Gastrocnemius medialis (tissue), 4 donors: ENCODE measurements at places on chromosomes 1 and 21. TPM values are rescaled to one million over a fixed set of nuclear protein-coding genes. Genes with fewer than 3 reads are reported as not detected.

FAM131C gene
- total RNA-seq = not detected

DNA sequence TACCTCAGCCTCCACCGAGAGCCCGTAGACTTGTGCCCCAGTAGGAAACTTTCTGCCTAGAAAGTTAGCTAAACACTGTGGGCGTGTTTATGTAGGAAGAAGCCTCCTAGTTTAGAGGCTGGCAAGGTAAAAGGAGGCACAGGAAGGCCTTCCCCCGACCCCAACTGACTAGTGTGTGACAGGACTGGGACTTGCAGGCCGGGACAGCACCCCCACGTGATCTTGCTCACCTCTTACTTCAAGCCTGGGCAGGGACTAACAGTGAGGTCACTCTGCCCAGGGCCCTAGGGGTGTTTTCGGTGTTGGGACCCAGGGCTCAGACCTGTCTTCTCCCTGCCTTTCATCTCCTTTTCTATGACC lies 392 bp upstream of the TAGLN2 start:
- peaks cover 19% of the 10 kb centered on the region for H3K27me3 ChIP-seq
- DNase-seq = no peak
- peaks cover 11% of the 10 kb centered on the region for H3K4me1 ChIP-seq
- H3K27ac ChIP-seq = peak overlapping the region; percentile 94
- no peaks in the 10 kb centered on the region for H3K36me3 ChIP-seq

RHD gene
- not detected for total RNA-seq

- no peaks in the 10 kb centered on the region for H3K36me3 ChIP-seq
- H3K4me3 ChIP-seq = no peak overlapping the region
- no peak overlapping the region for H3K27ac ChIP-seq
- no peaks in the 10 kb centered on the region for H3K27me3 ChIP-seq
- no peak for DNase-seq
Measured at GRCh38 chr1:22780696-22781095, 70.1 kb downstream of the EPHB2 start.

NMNAT2 gene
- 0.10 TPM for total RNA-seq

EPB41 gene
- total RNA-seq = 27.3 TPM

- no peak for DNase-seq
- no peaks in the 10 kb centered on the region for H3K36me3 ChIP-seq
- no peak overlapping the region for H3K27ac ChIP-seq
- no peaks in the 10 kb centered on the region for H3K27me3 ChIP-seq
Measured at GRCh38 chr1:172040466-172040865, 199.2 kb downstream of the DNM3 start.

FNDC10 gene
- total RNA-seq = 0.20 TPM

- no peak for DNase-seq
- H3K36me3 ChIP-seq = peaks cover 2% of the 10 kb centered on the region
Measured at GRCh38 chr1:43423672-43424550, 29.8 kb downstream of the HYI start.

GRCh38 chr1:10789047-10789791 lies 7.2 kb downstream of the CASZ1 start:
- no peak for DNase-seq
- no peaks in the 10 kb centered on the region for H3K27me3 ChIP-seq
- peaks cover 76% of the 10 kb centered on the region for H3K4me1 ChIP-seq
- peak overlapping the region; percentile 98 for H3K27ac ChIP-seq

DNA sequence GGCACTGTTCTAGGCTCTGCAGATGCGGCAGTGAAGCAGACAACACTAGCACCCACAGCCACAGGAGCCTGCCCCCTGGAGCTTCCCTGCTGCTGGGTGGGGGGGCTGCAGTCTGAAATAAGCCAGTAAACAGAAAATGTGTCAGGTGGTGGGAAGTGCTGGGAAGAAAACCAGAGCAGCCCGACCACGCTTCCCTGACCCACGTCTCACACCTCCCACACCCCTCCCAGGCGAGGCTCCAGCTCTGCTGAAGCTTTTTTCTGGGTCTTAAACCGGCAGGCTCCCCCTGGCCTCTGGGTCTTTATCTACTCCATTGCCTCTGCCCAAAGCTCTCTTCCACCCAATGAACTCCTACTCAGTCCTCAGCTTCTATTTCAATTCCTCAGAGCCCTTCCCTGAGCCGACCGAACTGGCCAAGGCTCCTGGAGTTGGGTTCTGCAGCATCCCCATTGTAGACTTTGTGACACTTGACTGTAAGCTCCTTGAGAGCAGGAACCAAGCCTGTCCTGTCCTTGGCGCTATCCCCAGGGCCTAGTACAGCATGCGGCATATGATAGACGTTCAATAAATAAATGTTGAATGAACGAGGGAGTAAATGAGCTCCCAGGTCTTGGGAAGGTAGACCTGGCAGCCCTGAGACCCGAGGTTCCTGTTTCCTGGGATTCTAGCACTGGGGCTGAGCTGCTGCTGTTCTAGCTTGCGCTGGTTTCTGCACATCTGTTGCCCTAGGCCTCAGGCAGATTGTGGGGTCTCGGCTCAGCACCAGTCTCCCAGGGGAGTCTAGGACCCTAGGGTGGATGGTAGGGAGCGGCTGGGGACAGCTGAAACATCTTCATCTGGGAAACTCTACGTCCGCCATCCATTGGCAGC lies 18.4 kb downstream of the MIIP start:
- H3K27ac ChIP-seq = no peak overlapping the region
- no peak for DNase-seq
- H3K27me3 ChIP-seq = no peaks in the 10 kb centered on the region
- H3K4me3 ChIP-seq = no peak overlapping the region
- no peaks in the 10 kb centered on the region for H3K4me1 ChIP-seq
- H3K36me3 ChIP-seq = no peaks in the 10 kb centered on the region

DNA sequence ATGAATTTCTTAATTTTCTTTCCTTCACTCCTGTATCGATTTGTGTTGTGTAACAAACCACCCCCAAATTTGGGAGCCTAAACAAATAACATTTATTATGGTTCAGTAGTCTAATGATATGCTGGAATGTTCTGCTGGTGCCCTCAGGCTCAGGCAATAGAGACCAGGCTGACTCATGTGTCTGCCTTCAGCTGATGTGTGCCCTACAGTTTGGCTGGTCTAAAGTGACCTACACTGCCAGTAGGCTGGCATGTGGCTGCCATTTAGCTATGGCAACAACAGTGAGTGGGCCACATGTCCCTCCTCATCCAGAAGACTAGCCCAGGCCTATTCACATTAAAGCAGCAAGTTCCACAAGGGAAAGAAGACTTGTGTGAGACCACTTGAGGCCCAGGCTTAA lies 115.8 kb downstream of the PTPRC start:
- no peak overlapping the region for H3K27ac ChIP-seq
- H3K27me3 ChIP-seq = no peaks in the 10 kb centered on the region
- no peaks in the 10 kb centered on the region for H3K4me1 ChIP-seq
- no peak for DNase-seq

- DNase-seq = no peak
- H3K27me3 ChIP-seq = no peaks in the 10 kb centered on the region
- no peak overlapping the region for H3K27ac ChIP-seq
- H3K4me3 ChIP-seq = no peak overlapping the region
- H3K4me1 ChIP-seq = peaks cover 16% of the 10 kb centered on the region
Measured at GRCh38 chr1:201021630-201022492, 1.7 kb downstream of the KIF21B start.

GRCh38 chr1:68808351-68808750 lies 311.5 kb upstream of the DEPDC1 start:
- no peak for DNase-seq
- H3K4me1 ChIP-seq = no peaks in the 10 kb centered on the region
- no peaks in the 10 kb centered on the region for H3K36me3 ChIP-seq
- H3K27ac ChIP-seq = no peak overlapping the region
